ENCODE measurements at places on chromosomes 2 and 18.

- DNase-seq, result no peak
These were observed 81.5 kb upstream of the YWHAQ start for GRCh38 chr2:9712263-9712662.

DNA sequence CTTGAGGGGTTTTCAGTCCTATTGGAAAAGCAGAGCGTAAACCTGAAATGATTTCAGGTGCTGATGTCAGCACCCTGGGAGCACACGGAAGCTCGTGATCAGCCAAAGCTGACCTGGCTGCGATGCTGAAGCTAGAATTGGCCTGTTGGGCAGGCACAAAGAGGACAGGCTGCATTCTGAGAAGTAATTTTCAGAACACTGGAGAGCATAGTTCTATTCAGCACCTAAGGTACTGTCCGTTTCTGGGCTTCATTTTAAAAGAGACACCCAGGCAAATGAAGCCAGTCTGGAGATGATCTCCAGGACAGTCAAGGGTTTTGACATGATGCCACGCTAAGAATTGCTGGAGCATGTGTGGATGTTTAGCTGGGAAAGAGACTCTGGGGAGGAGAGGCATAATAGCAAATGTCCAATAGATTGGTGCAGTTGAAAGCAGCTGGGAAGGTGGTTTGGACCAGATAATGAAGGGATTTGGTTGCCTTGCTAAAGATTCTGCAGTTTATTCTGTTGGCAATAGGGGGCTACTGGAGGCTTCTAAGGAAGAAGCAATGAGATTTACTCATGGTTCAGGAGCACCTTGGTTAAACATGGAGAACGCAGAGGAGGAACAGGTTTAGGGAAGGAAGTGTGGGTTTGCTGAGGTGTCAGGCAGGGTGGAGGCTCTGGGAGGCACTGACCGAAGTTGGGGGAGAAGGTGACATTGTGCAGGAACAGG is 86.6 kb downstream of the ACOXL start:
- no peak for DNase-seq

DNA sequence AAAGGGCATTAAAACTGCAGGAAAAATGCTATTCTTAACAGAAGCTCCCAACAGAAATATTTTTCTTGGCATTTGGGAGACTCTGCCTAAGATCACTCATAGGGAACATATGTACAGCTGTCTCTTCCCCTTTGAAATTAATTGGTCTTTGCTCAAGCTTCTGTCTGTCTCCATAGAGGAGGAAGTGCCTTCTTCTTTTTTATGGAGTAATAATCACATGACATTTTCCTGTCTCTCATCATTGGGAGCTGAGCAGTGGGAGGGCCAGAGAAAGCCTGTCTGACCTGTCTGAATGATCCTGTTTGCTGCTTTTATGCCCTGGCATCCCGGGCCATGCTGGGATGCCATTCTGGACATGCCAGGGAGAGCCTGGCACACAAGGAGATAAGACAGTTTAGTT is 145.6 kb downstream of the AQP4 start:
- DNase-seq, result no peak

DNA sequence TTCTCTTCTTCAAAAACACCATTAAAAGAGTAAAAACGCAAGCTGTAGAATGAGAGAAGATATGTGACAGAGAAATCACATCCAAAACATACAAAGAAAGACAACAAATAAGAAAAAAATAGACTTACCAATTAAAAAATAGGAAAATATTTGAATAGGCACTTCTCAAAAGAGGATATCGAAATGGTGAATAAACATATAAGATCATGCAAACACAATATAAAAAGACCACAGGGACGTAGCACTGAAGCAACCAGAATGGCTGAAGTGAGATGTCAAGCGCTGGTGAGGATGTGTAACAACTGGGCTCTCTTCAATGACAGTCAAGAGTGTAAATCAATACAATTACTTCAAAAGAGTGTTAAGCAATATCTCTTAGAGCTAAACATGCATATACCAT is 202.3 kb downstream of the ZBTB7C start:
- DNase-seq, result no peak

- DNase-seq, result no peak
These were observed 12.5 kb downstream of the WIPF1 start for GRCh38 chr2:174585146-174585545.

- no peak for DNase-seq
These were observed 200.8 kb downstream of the PLCL1 start for GRCh38 chr2:198004921-198005829.

DNA sequence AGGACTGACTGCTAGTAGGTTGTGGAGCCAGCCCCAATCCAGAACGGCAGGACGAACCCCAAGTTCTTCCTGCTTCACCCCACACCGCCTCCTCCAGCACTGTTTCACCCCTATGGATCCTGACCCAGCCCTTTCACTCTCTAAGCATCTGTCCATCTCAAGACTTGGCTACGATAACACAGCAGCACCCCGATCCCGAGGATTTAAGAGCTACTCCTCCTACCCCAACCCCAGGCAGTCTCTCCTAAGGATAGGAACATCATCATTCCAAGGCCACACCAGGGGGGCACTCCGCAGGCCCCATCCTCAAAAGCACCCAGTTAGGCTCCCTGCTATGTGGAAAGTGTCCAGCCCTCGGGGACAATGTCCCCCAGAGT is 645 bp downstream of the KCTD18 start:
- no peak for DNase-seq

DNA sequence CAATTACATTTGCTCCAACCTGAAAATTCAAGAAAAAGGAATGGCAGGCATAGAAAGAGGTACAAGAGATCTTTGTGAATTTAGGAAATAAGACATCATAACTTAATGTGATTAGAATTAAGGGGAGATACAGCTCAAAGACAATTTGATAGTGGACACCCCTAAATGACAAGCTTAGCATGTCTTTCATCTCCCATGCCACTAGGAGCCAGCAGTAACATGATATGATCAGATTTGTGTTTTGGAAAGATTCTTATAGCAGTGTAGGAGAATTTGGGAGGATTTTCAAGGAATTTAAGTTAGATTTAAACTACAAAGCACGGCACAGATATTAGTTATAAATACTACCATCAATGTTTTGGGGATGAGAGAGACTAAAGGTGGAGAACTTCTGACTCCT is 340.8 kb downstream of the RDH14 start:
- no peak for DNase-seq

DNA sequence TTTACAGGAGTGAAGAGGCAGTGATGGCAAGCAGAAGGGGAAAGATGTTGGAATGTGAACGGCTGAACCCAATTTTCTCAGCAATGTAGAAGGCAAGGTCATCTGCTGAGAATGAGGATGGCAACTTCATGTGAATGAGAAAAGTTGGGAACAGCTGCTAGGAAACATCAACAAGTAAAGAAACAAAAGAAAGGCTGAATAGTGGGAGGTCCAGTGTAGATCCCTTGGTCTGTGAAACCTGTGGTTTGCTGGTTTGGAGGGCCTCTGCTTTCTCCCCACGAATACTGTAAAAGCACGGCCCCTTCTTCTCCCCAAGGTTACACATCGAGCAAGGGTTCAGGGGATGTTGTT is 27.4 kb downstream of the MARCHF4 start:
- no peak for DNase-seq

DNA sequence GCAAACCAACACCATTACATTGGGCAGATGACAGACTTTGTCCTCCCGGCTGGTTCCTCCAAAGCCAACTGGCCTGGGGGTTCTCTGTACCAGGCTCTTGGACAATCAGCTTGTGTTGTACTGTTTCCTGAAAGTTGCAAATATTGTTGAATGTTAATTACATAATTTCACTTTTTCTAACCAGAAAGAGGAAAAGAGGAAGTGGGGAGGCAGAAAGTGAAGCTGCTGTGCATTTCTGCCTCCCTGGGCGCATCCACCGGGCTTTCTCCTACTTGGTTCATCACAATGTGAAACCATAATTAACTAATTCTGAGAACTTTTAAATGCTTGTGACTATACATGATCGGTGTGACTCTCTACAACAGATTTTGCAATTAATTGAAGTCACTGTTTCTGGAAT is 10.1 kb downstream of the TWIST2 start:
- DNase-seq, result no peak

- no peak for DNase-seq
These were observed 106.5 kb downstream of the SMC6 start for GRCh38 chr2:17646838-17647701.

GRCh38 chr2:118481299-118481698 is 366.1 kb downstream of the EN1 start:
- no peak for DNase-seq

- no peak for DNase-seq
These were observed 15.3 kb downstream of the MTX2 start for GRCh38 chr2:176284461-176285049.

DNA sequence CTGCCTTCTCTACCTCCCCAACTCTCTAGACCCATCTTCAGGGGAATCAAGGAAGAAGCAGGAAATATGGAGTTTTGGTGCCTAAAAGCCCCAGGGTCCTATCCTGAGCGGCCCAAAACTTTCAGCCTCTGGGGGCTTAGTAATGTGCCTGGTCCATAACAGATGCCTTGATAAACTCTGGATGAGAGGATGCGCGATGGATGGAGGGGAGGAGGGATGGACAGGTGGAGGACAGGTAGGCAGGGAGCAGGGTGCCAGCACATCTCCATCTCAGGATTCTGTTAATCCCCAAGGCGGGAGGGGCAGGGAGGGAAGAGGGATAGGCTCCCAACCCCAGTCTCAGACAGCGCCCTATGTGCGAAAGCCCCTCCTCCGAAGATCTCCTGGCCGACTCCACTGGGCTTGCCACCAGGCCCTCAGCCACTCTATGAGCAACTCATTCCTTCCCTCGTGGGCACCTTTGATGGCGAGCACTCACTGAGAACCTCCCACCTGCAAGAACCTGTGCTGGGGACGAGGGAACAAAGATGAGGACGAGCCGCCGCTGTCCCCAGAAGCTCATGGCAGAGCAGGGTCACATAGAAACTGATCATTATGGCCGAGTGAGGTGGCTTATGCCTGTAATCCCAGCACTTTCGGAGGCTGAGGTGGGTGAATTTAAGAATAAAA is 23.1 kb downstream of the HS1BP3 start:
- DNase-seq, result peak; percentile 50

DNA sequence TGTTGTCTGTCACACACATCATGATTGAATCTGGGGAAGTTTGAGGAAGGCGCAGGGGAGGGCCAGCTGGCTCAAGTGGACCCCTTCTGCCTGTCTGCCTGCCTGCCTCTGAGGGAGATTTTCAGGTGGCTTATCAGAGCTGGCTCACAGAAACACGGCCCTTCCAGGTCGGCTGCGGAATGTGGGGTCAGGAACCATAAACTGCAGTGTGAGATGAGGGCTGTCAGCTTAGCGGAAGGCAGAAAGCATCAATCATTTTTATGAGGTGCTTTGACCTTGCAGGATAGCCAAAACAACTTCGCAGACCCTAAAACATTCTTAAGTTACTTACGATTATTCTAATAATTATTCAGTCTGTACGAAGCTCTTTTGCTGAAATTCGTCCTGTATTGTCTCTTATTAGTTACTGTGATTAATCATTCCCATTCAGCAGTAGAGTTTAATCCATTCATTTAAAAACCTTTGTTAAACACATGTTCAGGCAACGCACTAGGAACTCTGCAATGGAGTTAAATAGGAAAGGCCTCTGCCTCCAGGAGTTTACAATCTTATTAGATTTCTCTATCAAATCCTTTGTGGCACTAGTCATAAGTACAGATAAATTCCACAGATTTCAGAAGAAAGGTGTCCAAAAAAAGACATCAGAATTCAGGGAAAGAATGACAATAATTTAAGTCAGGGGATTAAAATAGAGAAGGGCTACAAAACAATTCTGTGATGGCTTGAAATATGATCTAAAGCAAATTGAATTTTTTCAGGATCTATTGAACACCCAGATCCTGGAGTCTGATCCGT is 371.6 kb downstream of the HRH4 start:
- DNase-seq, result no peak

GRCh38 chr2:73089270-73090030 is 17.9 kb upstream of the SFXN5 start:
- DNase-seq, result no peak

DNA sequence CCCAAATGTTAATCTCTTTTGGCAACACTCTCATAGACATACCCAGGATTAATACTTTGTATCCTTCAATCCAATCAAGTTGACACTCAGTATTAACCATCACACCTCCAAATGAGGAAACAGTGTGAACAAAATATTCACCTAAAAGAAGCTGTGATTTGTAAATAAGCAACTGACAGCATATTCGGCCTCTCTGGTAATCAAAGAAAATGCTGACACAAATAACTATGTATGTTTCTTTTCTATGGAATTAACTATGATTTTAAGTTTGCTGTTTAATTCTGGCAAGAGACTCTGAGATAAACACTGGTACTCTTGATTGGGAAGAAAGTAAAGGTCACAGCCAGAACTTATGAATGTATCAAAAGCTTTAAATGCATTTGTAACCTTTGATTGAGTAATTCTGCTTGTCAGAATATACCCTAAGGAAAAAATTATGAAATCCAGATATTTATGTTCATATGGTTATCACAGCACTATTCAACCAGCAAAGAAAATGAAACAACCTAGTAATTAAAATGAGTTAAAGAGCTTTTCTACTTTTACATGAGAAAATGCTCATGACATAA is 3.6 kb upstream of the GYPC start:
- DNase-seq, result no peak
